ENCODE measurements at places on chromosomes 6 and 20.

DNA sequence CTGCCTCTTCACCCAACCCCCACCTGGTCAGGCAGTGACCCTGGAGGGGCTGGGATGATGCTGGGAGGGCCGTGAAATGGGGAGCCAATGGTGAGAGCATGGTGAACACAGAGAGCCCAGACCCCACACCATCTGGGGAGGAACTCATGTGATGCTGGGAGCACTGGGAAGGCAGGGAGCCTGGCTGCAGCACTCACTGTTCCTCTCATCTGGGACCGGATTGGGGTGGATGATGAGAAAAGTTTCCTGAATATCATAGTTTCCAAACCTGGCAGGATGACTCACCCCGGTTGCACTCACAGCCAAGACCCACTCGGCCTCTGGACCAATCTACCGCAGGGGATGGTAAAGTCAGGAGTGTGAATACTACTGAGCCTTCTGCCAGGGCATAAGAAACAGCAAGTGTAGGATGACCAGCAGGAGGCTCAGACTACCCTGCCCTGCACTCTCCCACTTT lies 21.8 kb downstream of the ULBP1 start:
- no peak for DNase-seq

DNA sequence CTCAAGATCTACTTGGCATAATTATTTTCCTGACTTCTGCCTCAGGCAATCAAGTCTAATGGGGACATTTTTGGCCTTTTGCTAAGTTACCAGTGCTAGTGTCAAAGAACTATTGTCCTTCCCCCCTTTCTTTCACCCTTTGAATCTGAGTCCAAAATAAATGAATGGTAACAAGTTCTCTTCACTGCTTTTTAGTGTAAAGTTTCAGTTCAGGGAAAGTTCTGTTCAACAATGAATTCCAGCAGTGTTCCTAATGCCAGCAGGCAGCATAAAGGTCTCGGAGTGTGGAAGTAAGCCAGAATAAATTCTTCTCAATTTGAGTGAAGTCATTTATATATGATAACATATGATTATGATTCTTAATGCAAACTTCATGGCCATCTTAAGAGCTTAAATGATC lies 20.8 kb upstream of the TSPYL1 start:
- DNase-seq = no peak

GRCh38 chr6:20907486-20908071 lies 373.3 kb downstream of the CDKAL1 start:
- no peak for DNase-seq

GRCh38 chr20:58173930-58174707 lies 54.3 kb downstream of the ANKRD60 start:
- peak; percentile 68 for DNase-seq

DNA sequence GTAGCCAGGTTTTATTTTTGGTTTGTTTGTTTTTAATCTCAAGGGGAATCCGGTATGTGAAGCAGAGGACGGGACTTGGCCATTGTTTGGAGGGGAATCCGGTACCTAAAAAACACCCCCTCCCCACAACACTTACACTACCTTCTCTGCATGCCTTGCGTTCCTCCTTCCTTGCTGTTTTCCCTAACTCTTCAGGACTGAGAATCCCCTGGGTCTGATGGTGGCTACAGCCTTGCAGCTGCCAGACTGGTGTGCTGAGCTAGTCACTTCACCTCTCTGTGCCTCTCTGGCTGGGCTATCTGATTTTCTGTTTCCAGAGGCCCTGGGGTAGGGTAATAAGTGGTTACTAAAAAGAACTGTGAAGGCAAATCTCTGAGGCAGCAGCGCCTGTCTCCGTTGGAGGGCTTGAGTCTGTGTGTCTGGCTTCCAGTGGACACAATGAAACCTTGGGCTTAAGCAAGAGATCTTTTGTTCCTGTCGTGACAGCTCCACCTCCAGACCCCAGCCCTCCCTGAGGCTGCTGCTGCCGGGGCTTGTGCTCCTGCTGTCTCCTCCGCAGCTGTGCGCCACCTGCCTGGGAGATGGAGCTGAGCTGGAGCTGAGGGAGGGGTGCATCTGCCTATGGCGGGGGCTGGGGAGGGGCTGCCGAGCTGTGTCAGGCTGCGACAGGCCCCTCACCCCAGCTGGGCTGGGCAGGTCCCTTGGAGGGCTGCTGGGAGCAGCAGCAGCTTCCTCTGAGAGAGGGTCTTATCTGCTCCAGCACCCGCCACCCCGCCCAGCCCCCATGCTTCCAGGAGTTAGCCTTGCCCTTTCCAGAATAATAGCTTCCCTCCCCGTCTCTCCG lies 65.8 kb upstream of the CCDC167 start:
- DNase-seq = no peak

DNA sequence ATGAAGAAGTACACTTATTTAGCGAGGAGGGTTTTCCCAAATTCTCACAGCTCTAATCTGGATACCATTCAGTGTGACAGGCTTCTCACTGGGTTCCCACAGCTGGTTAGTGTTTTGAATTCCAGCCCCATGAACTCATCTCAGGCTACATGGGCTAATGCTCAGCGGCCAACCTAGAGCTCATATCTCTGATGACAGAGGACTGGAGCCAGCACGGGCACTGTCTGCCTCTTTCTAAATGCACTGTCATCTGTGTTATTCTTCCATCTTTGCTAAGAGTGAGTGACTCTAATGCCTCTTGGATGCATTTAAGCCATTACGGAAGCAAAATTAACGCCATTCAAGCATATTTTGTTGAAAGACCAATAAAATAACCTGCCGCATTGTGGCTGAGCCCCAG lies 308.9 kb upstream of the JAG1 start:
- peak; percentile 41 for DNase-seq

- DNase-seq = no peak
These were observed 6.0 kb downstream of the APMAP start for GRCh38 chr20:24986436-24987015.

GRCh38 chr6:163449076-163449475 lies 34.6 kb downstream of the QKI start:
- no peak for DNase-seq

- DNase-seq = no peak
These were observed 162.8 kb downstream of the TENT5A start for GRCh38 chr6:81589465-81590313.

- no peak for DNase-seq
These were observed 484.8 kb upstream of the JAG1 start for GRCh38 chr20:11158589-11158988.

GRCh38 chr20:39874049-39874893 lies 814.8 kb downstream of the MAFB start:
- peak; percentile 62 for DNase-seq

- DNase-seq = no peak
These were observed 5.2 kb upstream of the HMGN3 start for GRCh38 chr6:79239536-79240168.

DNA sequence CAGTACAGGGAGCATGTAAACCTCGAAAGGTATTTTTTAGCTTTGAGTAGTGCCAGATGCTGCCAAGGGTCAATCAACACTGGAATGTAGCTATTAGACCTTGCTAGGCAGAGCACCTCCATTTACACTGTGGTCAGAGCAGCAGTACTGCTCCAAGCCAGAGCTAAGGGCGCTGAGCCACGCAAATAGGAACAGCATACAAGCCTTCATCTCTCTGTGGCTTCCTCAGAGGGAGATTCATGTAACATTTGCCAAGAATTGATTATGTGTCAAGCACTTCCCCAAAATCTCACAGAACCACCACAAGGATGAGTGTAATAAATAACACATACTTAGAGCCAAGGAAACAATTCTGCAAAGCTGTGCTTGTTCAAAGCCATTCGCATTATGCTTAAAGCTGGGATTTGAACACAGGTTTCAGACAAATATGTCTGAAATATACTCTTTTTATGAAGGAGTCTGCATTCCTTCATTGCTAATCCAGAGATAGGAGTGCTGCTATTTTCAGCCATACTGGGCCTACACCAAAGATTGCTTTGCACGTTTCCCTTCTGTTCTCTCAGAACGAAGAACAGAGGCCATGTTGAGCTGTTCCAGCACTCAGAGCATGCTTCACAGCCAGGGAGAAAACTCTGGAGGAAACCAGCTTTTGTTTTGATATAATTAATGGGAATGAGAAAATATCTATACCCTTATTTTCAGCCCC lies 97.7 kb downstream of the SLC16A10 start:
- no peak for DNase-seq

DNA sequence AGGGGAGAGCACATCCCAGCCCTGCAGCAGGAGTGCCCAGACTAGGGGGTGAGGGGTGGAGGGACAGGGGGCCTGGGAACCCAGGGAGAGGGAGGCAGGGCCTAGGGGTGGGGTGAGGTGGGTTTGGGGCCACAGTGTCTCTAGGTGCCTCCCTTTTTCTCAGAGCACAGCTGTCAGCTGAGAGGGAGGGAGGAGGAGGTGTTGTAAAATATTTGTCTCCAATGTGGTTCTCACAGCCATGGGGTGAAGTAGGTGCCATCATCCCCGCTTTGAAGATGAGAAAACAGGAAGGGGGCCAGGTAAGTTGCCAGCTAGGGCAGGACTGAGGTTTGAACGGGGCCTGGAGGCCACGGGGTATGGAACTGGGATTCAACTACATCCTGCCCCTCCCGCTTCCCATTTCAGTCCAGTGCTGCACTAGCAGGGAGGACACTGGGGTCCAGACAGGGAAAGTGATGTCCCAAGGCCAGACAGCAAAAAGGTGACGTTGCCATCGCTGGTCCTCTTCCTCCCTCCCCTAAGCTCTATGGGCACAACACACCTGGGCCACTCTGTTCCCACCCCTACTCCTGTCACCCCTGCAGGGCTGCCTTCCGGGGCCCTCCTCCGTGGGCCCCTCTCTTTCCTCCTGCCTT lies 20.3 kb downstream of the PACSIN1 start:
- DNase-seq = no peak

GRCh38 chr6:121917834-121918559 lies 481.5 kb upstream of the HSF2 start:
- DNase-seq = no peak

DNA sequence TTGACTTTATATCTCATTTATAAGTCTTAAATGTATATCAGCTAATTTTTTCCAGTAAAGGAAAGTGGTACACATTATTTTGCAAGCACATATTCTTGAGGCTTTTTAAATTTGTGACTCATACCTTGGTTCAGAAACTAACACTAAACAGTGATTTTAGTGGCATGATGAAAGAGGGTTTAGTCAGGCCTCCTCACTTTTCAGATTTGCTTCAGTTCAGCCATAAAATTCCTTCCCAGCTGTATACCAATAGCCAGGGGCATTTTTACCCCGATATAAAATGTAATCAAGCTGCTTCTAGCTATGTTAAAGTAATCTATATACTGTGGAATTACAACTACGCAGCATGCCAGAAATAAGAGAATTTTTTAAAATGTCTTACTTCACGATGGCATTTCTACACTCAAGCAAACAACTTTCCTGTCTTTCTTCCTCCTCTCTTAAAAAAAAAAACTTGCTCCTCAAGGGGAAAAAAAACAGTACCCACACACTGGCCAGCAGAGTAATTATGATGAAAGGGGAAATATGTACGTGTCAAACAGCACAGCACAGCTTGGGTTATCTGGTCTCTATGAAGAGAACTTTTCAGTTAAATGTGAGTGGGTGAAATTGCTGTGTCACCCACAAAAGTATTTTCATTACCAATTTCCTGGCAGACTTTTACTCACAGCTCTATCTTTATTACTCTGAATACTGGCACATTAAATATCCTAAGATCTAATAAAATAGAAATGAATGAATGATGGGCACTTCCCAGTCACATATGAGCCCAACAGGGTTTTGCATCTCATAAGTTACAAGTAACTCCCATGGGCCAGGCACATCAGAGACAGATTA lies 244.8 kb upstream of the TENT5A start:
- no peak for DNase-seq

Data from lung (tissue), 17 donors.